ENCODE measurements at places on chromosomes 16 and 17.

- DNase-seq, result no peak
Observed at GRCh38 chr16:80659865-80660264, 119.1 kb downstream of the DYNLRB2 start.

- no peak for DNase-seq
Observed at GRCh38 chr16:580141-580945, 9.5 kb upstream of the RAB40C start.

DNA sequence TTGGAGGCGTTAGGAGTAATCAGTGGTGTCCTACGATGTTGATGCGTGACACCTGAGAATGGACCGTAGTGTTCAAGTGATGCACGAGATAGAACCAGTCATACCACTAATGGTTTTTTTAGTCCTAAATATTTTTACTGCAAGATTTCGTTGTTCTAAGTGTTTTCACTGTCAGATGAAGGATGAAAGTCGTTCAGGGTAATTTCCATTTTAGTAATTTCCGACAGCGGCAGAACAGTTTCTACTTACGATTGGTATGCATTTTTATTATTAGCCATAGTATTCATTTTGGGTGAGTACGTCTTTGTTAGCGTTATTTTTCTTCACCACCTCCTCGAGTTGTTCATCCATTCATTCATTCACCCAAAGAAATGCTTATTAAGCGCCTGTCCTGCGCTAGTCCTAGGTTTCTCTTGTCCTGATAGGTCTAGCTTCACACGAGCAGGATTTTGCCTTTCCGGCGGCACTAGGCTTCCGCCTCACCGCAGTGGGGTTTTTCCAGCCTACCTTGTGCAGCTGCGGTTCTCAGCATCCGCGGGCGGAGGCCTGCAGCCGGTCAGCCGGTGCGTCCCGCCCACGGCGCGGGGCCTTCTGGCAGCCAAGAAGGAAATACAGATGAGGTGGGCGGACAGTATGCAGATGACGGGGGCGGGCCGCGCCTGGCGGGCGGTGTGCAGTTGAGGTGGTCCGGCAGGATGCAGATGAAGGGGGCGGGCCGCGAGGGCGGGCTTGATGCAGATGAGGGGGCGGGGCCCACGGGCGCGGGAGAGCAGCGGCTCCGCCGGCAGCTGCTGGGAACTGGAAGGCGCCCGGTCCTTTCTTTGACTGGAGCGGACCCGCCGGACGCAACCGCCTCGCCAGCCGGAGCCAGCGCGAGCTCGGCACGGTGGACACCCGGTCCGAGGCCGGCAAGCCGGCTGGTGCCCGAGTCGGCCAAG lies 146.4 kb downstream of the SPECC1 start:
- DNase-seq, result peak; percentile 54

- no peak for DNase-seq
Observed at GRCh38 chr16:77191259-77191969, 424 bp downstream of the MON1B start.

GRCh38 chr16:21028728-21029127 lies 121.9 kb downstream of the DNAH3 start:
- no peak for DNase-seq
